Occipital lobe (tissue), 3 donors: ENCODE measurements at places on chromosomes 7 and 10. TPM values are rescaled to one million over a fixed set of nuclear protein-coding genes. Genes with fewer than 3 reads are reported as not detected.
A peak's percentile ranks its signal among the peaks of the same experiment; 100 is the strongest.

PRF1 gene
- total RNA-seq, result not detected

GRCh38 chr7:94060752-94061151 is 56.6 kb upstream of the BET1 start:
- DNase-seq, result no peak

DNA sequence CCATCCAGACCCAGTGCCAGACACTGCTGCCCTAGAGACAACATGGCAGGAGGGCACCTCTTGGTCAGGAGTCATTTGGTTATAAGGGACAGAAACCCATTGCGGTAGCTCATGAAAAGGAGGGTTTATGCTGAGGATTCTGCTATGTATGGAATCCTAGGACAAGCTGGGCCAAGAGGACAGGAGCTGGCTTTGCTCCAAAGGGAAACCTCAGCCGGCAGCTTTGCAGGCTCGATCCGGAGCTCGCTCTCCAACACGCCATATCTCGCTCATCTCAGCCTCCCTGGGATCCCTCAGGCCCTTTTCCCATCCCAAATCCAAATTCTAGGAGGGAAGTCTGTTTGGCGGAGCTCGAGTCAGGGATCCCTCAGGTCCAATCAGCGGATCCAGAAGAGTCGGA is 345.7 kb downstream of the GLRX3 start:
- no peak for DNase-seq

ADCYAP1R1 gene
- 53.0 TPM for total RNA-seq

OR9A2 gene
- total RNA-seq, result 1.1 TPM

DNA sequence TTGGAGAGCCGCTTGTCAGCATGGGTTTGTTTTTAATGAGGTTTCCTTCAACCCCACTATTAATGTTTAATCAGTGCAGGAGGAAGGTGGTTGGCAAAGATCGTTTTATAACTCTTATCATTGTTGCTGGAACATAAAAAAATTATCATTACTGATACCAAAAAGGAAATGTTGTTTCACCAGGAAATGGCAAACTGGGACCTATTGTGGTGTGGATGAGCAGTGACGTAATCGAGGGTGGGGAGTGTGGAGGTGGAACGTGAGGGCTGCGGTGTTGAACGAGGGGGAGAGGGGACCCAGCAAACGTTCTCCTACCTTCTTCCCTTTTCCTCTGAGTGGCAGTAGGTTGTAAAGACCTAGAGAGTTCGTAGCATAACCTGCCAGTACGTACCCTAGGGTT is 71.9 kb upstream of the TOMM7 start:
- DNase-seq, result no peak

- no peak for DNase-seq
These were observed 17.4 kb downstream of the DDIT4 start for GRCh38 chr10:72291019-72291532.

GRCh38 chr7:132520591-132521280 is 55.5 kb downstream of the PLXNA4 start:
- no peak for DNase-seq

DNA sequence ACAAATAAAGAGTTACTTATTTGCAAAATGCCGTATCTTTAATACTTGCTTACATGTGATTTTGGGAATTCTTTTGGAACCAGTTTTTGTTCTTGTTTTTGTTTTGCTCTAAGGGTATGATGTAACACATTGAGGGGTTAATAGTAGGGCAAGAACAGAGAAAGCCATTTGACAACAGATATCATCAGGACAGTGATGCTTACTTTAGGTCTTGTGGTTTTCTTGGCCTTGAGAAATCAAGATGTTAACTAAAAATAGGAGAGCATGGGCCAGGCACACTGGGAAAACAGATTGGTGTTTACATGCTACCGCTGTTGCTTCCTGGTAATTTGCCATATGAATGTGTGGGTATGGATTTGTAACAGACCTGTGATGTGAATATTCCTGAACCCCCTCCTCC is 3.7 kb downstream of the SAMD8 start:
- no peak for DNase-seq

DNA sequence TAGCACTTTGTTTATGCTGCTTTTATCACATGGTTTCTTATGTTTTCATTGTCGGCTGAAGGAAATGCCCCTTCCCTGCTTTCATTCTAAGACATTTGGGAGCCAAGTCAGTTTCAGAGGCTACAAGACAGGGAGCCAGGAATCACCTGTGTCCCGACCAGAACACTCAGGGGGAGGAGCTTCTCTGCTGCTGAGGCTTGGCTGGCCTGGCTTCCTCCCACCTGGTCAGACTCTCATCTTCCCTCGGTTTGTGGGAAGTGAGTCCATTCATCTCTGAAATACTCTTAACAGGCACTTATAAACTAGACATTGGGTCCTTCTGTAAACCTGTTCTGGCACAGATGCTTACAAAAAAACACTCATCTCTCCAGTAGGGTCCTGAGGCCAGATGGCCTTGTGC is 19.6 kb upstream of the GOLGA7B start:
- no peak for DNase-seq

DNA sequence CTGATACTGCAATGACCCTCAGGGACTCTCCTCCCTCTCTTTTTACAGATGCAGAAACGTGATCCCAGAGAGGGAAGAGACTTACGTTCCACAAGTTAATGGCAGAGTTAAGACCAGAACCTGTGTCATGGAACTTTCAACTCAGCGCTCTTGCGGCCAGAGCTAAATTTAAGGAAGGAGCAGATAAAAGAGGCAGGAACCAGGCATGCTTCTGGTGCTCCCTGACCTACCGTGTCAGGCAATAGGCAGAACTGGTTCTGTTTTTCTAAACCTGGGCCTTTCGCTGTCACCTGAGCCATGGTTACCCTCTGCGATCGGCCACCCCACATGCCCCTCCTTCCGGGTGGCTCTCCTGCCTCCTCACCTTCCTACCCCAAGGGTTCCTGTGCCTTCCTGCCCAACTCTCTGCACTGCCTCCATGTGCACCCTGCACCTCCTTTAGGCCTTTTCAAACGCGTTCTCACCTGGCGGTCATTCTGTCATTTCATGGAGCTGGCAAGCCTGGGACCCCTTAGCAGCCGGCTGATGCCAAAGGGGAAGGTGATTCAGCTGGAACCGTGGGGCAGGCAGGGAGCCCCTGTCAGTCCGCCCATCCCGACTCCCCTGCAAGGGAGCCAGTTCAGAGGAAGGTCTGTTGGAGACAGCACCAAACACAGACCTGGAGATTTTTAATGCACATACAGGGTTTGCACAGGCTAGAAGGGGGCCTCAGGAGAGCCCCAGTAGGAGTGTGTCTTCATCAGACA is 7.7 kb upstream of the GBX1 start:
- no peak for DNase-seq

DNA sequence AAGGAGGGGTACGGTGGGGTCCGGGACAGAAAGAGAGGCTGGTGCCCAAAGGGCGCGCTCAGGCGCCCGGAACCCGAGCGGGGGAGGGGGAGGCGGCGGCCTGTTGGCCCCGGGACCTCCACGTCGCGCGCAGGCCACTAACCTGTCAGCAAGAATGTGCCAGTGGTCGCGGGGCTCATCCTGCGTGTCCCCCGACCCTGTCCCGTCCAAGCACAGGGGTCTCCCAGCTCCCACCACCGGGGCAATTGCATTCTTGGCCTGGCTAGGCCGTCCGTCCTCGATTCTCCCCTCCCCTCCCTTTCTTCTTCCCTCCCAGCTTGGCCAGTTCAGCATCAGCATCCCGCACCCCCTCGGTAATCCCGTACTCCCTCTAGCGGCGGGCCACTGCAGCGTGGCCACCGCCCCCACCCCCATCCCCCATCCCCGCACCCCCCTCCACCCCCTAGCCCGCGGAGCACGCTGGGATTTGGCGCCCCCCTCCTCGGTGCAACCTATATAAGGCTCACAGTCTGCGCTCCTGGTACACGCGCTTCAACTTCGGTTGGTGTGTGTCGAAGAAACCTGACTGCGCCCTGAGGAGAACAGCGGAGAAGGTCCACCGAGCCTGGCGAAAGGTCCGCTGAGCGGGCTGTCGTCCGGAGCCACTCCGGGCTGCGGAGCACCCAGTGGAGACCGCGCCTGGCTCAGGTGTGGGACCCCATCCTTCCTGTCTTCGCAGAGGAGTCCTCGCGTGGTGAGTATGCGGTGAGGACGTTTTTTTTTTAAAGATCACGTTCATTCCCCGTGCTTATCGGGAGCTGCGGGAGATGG is at the start of gene SGCE:
SGCE (minus strand) TSS at position 286 of the 810 bp plus-strand sequence; CDS start at position 251, 35 bp downstream.
- peak; percentile 70 for DNase-seq

DNA sequence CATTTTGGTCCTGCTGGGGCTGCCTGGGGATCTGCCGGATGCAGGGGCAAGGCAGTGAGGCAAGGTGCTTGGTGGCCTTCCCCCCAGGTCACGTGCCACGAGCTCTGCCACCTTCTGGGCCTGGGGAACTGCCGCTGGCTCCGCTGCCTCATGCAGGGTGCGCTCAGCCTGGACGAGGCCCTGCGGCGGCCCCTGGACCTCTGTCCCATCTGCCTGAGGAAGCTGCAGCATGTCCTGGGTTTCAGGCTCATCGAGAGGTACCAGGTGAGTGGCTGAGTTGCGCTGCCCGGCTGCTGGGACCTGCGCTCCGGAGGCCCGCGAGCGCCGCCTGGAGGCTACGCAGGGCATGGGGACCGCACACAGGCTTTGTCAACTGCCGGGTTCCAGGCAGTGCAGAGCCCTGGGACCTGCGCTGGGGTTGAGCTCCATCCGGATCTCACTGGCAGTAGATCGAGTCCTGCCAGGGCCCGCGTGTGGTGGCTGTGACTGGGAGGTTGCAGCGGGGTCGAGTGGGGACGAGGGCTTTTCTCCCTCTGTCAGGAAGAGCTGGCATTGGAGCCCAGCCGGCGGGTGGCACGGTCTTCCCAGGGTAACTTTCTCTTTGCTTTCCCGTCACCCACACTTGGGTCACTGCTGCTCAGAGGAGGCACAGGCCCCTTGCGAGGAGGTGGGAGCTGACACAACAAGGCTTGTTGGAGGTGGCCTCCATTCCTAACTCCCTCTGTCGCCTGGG is 21.7 kb downstream of the AMZ1 start:
- DNase-seq, result peak; percentile 13

DNA sequence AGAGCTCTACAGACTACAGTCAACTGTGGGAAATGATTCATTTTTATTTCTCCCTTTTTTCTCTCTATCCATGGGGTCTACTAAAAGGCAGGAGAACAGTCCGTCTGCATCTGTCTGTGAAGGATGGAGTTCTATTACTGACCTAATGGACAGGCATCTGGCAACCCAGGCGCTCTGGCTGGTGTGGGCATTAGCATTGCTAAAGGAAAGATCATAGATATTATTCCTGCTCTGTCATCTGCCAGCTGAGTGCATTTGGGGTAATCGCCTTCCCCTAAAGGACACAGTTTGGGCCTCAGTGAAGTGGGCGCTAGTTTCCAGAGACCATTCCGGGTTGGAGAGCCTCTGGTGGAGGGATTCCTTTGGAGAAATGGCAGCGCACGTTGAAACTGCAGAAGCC is 201.3 kb upstream of the TCERG1L start:
- DNase-seq, result no peak

DNA sequence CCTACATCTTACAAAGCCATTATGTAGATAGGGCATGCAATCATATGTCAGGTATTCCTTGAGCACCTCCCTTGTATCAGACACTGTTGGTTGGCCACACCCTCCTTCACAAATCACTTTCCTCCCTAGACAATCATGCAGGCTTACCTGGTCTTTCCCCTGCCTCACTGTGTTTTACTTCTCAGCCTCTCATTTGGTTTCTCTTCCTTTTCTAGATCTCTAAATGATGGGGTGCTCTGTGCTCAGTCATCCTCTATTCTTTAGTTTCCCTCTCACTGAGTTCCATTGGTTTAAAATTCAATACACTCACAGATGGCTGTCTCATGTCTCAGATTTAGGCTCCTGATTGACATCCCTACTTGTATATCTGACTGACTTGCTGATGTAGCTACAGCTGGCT is 31.4 kb downstream of the ANK3 start:
- no peak for DNase-seq

GRCh38 chr7:21185653-21186265 is 242.1 kb upstream of the SP4 start:
- no peak for DNase-seq

C10orf105 gene
- under 0.01 TPM for total RNA-seq

DNA sequence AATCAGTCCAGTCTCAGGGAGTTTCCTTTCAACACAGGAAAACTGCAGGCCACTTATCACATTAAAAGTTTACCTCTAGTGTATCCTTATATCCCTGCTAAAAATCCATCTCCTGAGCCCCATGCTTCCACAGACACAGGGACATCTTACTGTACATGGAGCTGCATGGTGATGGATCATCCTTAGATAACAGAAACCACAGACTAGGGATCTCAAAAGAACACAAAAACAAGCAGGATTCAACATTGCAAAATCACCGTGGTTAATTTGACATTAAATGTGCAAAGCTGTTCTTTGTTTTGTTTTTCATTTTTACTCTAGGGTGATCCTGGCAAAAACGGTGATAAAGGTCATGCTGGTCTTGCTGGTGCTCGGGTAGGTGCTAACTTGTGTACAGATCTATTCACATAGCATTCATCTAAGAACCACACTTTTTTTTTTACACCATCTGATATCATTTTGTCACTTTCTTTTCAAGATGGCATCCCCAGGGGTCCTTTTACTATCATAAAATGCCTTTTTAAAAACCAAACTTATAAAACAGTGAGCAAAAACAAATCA is 18.1 kb downstream of the COL1A2 start:
- no peak for DNase-seq

STK17A gene
- 19.3 TPM for total RNA-seq

GRCh38 chr10:102083541-102083940 is 18.4 kb downstream of the HPS6 start:
- DNase-seq, result no peak

DNA sequence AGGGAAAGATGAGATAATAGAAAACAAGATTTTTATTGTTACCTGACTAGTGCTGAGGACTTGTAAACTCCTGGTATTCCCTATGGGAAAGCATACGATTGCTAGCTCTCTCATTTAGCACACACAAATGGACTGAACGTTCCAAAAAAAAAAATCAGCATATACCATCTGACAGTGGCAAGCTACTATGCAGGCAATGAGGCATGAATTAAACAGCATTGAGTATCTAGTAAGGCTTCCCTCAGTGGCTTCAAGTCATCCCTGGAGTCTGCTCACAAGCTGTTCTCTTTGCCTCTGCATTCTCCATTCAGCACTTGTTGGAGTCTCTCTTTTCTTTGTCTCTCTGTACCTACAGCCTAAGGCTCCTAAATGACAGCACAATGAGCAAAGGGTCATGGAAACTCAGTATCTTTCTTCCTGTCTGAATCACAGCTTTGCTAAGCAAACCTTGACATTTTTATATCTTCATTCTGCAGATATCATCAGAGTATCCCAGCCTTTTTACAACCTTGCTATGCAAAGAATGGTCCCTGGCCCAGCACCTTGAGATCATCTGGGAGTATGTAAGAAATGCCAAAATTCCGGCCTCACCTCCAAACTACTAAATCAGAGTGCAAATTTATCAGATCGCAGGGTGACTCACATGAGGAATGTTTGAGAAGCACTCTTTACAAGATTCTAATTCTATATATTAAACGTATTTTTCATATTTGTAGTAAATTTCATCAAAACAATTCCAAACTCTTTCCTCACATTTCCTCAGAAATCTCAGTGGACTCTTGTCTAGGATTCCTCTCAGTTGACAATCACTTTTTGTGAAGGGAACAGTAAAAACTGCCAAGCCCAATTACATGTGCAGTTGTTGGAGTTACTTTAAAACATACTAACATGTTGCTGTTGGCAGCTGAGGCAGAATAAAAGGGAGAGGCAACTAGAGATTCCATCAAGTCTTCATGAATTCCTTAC is 10.8 kb upstream of the LIPA start:
- DNase-seq, result no peak

MKX gene
- 0.94 TPM for total RNA-seq
